T-cell (primary cell): ENCODE measurements at places on chromosomes 5 and 9. TPM values are rescaled to one million over a fixed set of nuclear protein-coding genes. Genes with fewer than 3 reads are reported as not detected.

The ZNF169 gene
- 20.9 TPM for total RNA-seq

The TSSK1B gene
- not detected for total RNA-seq

The CARTPT gene
- total RNA-seq = not detected

The SLC25A2 gene
- 0.49 TPM for total RNA-seq

The KIF4B gene
- total RNA-seq = not detected

The ROR2 gene
- 0.28 TPM for total RNA-seq

DNA sequence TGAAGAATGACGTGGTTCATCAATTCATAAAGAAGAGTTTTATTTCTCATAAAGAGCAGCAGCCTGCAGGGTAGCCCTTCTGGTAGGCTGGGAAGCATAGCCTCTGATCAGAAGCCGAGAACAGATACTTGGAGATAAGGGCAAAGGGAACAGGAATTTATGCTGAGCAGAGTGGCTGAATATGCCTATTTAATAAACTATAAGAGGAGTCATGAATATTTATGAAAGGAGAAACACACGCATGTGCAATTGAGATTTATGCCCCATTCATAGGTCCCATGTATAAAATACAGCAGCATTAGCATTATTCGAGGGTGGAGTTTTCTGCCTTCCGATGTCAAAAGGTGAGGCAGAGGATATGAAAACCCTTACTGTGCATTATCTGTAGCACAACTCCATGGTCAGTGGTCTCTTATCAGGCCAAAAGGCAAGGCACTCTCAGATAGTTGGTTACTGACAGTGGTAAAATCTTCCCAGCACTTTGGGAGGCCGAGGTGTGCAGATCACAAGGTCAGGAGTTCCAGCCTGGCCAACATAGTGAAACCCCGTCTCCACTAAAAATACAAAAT lies 569.1 kb downstream of the ACTL7B start:
- no peak for DNase-seq
- H3K4me1 ChIP-seq = no peaks in the 10 kb centered on the region
- no peaks in the 10 kb centered on the region for H3K27me3 ChIP-seq
- H3K4me3 ChIP-seq = no peak overlapping the region

- no peak overlapping the region for H3K4me3 ChIP-seq
- H3K36me3 ChIP-seq = no peaks in the 10 kb centered on the region
- H3K4me1 ChIP-seq = no peaks in the 10 kb centered on the region
- DNase-seq = no peak
These were observed 90.2 kb downstream of the C5orf15 start for GRCh38 chr5:133878236-133878555.

GRCh38 chr5:151298063-151298855 lies 5.3 kb downstream of the SLC36A3 start:
- no peak overlapping the region for H3K4me3 ChIP-seq
- H3K27ac ChIP-seq = no peak overlapping the region
- H3K27me3 ChIP-seq = peaks cover 16% of the 10 kb centered on the region
- H3K36me3 ChIP-seq = no peaks in the 10 kb centered on the region
- no peak for DNase-seq

DNA sequence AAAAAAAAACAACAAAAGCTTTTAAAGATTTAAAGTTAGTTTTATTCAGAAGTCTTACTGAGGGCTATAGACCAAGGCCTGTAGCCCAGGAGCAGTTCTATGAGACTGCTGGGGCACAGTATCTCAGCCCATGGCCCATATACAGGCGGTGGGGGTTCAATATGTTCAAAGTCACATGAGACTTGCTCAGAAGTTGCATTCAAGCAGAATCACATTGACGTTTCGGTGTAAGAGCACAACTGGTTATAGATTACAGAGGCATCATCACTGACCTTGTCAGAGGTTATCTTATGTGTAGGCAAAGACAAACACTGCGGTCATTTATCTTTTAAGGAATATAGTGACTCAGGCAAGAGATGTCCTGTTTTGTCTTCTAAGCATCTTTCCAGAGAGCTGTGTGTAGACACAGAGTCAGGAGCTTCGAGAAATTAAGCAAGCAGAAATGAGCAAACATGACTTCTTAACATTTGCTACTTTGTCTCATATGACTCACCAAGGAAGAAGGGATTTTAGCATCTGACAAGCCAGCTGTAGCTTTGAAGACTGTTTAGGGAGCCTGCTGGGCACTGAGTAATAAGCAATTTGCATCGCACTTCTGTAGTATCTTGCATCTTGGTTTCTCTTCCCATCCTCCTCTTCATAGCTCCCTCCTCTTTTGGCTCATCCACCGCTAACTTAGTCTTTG lies 12.9 kb upstream of the F2RL1 start:
- no peaks in the 10 kb centered on the region for H3K36me3 ChIP-seq
- no peaks in the 10 kb centered on the region for H3K4me1 ChIP-seq
- H3K27ac ChIP-seq = no peak overlapping the region
- peaks cover 5% of the 10 kb centered on the region for H3K27me3 ChIP-seq
- no peak for DNase-seq
- no peak overlapping the region for H3K4me3 ChIP-seq

DNA sequence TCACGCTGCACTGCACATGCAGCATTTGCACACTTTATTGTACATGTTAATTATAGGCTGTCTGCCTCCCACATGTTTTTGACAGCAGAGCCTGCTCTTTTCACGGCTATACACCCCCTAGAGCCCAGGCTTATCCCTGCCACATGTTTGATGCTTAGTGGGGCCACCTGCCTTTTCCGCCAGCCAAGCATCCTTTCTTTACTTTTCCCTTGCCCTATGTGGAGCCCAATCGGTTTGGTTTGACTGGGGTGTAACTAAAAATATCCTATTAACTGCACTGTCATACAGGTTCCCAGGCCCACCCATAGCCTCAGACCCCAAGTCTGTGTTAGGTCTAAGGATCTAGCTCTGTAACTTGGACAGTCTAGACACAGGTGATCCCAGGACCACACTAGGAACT lies 18.9 kb upstream of the S1PR3 start:
- H3K36me3 ChIP-seq = no peaks in the 10 kb centered on the region
- no peaks in the 10 kb centered on the region for H3K4me1 ChIP-seq
- H3K27me3 ChIP-seq = no peaks in the 10 kb centered on the region
- no peak for DNase-seq
- H3K27ac ChIP-seq = no peak overlapping the region
- H3K4me3 ChIP-seq = no peak overlapping the region

DNA sequence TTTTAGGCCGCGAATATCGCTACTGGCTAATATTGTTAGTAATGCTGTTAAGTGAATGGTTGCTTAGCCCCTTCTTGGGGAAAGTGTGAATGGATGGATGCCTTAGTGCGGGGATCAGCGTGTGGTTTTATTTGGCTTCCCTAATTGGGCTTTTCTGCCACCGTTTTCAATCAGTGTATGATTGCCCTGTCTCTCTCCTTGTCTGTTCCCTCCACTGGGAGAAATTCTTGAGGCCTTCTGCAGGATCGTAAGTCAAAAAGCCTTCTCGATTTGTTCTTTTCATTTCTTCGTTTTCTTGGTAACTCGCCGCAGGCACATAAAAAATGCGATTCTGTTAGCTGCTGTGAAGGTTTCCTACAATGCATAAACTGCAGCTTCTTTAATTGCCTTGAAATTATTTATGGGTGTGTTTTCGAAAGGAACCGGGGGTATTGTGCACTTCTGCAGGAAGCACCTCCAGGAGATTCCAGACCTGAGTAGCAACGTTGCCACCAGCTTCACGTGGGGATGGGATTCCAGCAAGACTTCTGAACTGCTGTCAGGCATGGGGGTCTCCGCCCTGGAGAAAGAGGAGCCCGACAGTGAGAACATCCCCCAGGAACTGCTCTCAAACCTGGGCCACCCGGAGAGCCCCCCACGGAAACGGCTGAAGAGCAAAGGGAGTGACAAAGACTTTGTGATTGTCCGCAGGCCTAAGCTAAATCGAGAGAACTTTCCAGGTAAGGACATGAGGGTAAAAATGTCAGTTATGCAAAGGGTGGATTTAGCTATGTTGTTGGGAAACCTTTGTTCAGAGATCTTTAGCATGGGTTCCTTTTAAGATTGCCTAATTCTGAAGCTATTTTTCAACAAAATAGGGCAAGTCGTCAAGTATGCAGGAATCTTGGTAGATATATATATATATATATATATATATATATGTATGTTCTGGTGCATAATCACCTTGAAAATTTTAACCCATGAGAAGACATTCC lies 700 bp downstream of the SKP2 start:
- H3K27ac ChIP-seq = no peak overlapping the region
- H3K27me3 ChIP-seq = no peaks in the 10 kb centered on the region
- H3K36me3 ChIP-seq = peaks cover 27% of the 10 kb centered on the region
- peaks cover 24% of the 10 kb centered on the region for H3K4me1 ChIP-seq
- peak overlapping the region; percentile 70 for H3K4me3 ChIP-seq

DNA sequence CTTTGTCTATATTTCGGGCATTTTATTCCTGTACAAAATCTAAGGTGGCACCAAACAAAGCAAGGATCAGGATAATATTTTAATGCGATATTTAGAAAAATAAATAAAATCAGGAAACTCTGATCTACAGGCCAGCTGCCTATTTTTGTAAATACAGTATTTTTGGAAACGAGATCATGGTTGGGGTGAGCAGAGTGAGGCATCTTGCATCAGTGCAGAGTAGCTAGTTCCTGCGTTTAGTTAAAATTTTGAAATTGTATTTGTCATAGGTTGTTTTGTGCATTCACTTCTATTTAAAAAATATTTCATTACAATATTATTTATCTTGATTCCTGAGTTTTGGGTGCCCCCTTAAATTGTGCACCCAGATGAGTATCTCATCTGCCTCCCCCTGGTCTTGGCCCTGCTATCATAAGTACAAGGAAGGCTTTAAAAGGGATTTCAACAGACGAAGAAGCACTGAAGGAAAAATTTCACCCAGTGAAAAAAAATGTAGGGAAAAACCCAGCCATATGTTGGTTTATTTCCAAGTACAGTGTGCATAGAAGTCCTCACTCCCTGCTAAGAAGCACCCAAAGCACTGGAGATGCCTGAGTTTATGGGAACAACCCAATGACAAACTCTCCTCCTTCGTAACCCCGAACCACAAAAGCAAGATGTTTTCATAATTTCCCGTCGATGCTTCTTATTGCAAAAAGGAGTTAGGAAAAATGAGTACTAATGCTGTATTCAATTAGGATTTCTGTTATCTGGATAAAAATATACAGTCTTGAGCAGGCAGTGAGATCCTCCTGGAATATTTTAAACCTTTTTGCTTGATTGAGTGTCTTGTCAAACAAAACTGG lies 304.7 kb upstream of the CLINT1 start:
- H3K27ac ChIP-seq = no peak overlapping the region
- no peaks in the 10 kb centered on the region for H3K4me1 ChIP-seq
- no peaks in the 10 kb centered on the region for H3K36me3 ChIP-seq

DNA sequence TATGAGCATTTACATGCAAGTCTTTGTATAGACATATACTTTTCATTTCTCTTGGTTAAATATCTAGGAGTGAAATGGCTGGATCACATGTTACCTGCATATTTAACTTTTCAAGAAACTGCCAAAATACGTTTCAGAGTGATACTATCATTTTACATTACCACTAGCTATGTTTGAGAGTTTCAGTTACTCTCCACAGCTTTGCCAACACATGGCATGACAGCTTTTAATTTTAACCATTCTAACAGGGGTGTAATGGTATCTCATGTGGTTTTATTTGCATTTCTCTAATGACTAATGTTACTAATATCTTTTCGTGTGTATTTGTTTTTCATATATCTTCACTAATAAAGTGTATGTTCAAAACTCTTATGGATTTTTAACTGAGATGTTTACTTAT lies 99.8 kb downstream of the DTWD2 start:
- no peak overlapping the region for H3K4me3 ChIP-seq
- H3K36me3 ChIP-seq = no peaks in the 10 kb centered on the region
- H3K27me3 ChIP-seq = no peaks in the 10 kb centered on the region
- no peaks in the 10 kb centered on the region for H3K4me1 ChIP-seq

- H3K4me1 ChIP-seq = peaks cover 19% of the 10 kb centered on the region
- no peak overlapping the region for H3K27ac ChIP-seq
- H3K36me3 ChIP-seq = peaks cover 25% of the 10 kb centered on the region
- H3K27me3 ChIP-seq = peaks cover 21% of the 10 kb centered on the region
These were observed 8.0 kb downstream of the DIPK1B start for GRCh38 chr9:136720251-136720897.

GRCh38 chr5:144036476-144036875 lies 134.0 kb downstream of the YIPF5 start:
- no peak for DNase-seq
- H3K4me1 ChIP-seq = no peaks in the 10 kb centered on the region
- no peak overlapping the region for H3K27ac ChIP-seq

- no peak for DNase-seq
- no peaks in the 10 kb centered on the region for H3K27me3 ChIP-seq
- H3K36me3 ChIP-seq = no peaks in the 10 kb centered on the region
These were observed 164.4 kb downstream of the TLR4 start for GRCh38 chr9:117868594-117868993.

- H3K36me3 ChIP-seq = no peaks in the 10 kb centered on the region
- no peak overlapping the region for H3K4me3 ChIP-seq
These were observed 611.5 kb downstream of the ZNF608 start for GRCh38 chr5:124134941-124135340.

DNA sequence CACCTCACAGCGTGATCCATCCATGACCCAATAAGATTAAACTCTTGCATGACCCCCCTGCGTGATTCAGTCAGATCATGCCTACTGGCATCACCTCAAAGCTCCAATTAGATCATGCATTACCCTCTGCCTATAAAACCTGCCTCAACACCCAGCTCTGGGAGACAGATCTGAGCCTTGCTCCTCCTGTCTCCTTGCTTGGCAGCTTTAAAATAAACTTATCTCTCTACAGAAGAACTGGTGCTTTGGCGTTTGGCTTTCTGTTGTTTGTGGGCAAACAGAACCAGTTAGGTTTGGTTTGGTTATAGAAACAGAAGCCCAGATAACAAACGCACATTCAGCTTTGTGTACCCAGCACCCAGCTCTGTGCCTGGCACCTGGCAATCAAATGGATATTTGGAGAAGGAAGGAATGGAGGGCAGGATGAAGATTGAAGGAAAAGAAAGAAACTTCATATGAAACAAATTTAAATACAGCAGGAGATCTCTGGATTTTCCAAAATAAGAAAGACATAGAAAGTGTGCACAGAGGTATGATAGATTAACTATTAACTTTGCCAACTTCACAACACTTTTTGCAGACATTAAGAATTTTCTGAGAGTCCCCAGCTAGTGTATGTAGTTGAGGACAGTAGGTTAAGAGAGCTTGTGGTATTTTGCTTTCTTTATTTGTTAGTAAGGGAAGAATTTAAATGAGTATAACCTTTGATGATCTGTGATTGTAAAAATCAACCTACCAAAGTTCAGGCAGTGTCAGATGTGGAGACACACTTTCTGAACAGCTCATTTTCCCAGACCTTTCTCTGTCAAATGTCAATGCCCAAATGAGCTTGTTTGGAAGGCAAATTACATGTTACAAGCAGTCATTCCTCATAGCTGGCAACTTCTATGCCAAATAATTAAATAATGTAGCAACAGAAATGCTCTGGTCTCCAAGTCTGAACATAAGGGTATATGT lies 102.1 kb upstream of the ASTN2 start:
- H3K4me3 ChIP-seq = no peak overlapping the region
- H3K27me3 ChIP-seq = no peaks in the 10 kb centered on the region
- no peaks in the 10 kb centered on the region for H3K36me3 ChIP-seq
